ENCODE measurements at places on chromosomes 3 and 15.

DNA sequence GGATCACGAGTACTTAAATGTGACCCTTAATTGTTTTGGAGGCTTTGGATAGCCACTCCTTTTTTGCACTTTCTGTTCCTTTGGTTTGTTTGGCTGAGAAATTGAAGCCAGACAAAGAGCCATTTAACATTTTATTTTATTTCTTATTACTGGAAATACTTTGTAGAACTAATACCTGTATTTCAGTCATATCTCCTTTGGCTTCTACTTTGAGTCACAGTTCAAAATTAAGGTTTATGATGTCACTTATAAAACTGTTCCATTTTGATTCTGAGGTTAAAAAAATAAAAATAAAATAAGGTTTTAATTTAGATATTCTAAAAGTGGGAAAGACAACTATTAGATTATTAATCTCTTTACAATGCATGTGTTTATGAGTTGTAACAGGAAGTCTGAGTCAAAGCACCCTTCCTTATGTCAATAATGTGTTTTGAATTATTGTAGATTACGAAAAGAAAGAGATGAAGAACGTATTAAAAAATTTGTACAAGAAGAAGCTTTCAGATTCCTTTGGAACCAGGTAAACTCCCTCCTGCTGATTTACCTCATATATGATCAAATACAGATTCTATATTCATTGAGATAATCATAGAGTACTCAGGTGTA is 16.9 kb upstream of the NXPE3 start:
- DNase-seq, result no peak

DNA sequence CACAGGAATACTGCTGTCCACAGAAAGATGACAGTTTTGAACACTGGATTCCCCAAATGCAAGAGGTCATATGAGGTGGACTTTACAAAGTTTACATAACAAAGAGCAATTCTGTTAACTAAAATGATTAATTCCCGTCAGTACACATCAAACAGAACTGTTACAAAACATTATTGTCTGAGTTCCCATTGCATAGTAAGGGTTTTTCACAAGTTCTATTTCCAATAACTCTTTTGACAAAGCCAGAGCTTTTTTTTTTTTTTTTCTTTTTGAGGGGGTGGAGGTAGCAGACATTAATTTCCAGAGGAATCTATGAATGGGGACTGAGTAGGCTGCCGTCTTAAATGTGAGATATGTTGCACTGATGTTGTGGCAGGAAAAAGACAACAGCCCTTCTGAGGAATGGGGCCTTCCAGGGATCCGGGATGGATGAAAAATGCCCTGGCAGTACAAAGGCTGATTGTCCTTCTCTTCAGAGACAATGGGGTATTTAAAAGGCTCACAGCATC is 178.1 kb upstream of the KBTBD8 start:
- DNase-seq, result no peak

DNA sequence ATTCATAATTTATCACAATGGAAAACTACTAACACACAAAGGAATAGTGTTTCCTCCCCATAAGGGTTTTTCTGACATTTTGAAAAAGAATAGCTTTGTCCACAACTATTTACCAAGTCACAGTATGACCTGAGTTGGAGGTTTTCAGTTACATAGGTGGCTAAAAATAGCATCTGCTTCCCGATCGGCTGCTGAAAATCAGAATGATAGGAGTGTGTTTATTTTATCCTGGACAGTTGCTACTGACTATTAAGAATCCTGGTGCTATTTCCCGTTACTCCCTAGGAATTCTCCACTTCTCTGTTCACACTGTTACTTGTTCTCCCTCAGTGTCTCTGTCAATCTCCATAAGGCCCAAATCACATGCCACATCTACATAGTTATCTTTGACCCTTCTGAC is 353.9 kb upstream of the RARB start:
- DNase-seq, result no peak

GRCh38 chr3:45183872-45184262 is 37.7 kb upstream of the CDCP1 start:
- DNase-seq, result no peak

GRCh38 chr3:120742849-120743365 is 363 bp downstream of the GTF2E1 start:
- peak; percentile 4 for DNase-seq

GRCh38 chr15:79874242-79874641 is 22.6 kb downstream of the MTHFS start:
- DNase-seq, result no peak

DNA sequence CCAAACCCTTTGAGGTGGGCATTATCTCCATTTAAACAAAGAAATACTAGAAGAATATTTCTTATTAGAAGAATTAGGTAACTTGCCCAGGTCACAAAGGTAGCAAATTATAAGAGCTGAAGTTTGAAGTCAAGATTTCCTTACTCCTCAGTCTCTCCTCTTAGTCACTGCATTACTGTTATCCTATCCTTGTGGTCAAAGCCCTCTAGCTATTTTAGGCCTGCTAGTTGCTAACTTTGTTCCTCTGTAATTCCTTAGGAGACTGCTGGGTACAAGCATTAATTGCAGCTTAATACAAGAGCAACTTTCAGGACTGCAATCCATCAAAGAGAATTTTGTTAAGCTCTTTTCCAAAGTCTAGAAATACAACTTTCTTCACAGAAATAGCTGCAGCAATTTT is 528.2 kb downstream of the ZIC1 start:
- DNase-seq, result no peak

DNA sequence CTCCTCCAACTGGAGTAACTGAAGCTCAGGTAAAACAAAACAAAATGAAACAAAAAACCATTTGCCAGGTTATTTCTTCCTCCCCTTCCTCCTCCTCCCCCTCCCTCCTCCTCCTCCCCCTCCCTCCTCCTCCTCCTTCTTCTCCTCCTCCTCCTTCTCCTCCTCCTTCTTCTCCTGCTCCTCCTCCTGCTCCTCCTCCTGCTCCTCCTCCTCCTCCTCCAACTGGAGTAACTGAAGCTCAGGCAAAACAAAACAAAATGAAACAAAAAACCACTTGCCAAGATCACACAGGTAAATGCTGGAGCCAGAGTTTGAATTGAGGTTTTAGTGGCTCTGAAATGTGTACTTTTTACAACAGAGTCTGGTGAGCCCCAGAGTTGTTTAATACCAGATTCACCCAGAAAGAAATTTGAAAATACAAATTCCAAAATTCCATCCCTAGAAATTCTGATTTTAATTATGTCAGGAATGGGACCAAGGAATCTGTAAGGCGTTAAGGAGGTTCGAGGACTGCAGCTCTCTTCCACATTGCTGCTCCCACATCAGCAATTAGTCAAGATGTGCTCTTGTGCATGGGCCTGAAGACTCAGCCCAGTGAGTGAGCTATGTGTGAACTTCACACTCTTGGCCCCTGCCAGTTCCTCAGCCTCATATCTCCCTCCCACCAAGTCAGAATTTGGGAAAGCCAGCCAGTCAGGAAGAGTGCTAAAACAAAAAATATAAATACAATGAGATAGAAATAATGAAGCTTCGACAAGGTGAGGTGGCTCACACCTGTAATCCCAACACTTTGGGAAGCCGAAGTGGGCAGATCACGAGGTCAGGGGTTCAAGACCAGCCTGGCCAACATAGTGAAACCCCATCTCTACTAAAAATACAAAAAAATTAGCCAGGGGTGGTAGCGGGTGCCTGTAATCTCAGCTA is 31.6 kb upstream of the ZNF770 start:
- no peak for DNase-seq

DNA sequence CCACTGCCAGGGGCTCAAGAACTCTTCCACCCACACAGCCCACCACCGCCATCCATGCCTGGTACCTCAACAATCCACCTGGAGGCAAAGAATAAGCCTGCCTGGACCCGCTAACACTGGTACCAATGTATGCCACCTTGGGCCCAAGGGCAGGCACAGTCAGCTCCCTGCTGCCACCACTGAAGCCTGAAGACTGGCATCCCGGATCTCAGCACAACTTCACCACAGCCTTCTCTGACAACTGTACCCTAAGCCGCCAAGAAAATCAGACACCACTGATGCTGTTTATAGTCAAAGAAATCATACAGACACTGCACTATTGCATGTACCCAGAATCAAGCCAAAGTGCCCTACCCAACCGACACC is 56.3 kb downstream of the IGSF11 start:
- DNase-seq, result no peak

DNA sequence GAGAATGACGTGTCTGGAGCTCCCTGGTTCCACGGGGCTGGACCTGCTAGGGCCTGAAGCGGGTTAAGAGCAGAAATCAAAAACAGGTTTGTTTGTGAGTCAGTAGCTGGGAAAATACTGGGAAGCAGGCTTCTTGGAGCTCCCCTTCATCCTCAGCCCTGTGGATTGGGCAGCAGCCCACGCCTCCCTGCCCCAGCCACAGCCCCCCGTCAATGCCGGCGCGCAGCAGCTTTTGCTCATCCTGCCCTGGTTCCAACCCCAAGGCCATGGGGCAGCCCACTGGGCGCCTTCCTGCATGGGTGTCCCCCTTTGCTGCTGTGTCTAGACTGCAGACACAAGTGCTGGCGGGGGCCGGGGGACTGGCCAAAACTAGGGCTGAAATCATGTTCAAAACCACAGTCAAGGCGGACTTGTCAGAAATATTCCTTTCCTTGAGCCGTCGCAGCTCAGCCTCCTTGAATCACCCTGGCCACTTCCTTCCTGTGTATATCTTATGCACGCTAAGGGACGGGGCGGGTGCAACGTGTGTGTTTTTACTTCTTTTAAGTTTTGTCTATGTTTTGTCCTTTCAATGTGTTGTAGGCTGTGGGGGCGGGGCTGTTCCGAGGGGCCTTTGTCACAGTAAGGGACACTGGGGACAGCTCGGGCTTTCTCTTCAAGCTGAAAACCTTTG is 108.1 kb downstream of the KLF13 start:
- peak; percentile 67 for DNase-seq

GRCh38 chr3:172099495-172099808 is 60.1 kb downstream of the FNDC3B start:
- DNase-seq, result no peak

All from T-helper 22 cell (primary cell).